ENCODE measurements at places on chromosomes 4 and X. TPM values are rescaled to one million over a fixed set of nuclear protein-coding genes. Genes with fewer than 3 reads are reported as not detected.

Gene F11
- 1.1 TPM for polyA plus RNA-seq

Gene OTC
- polyA plus RNA-seq, result 74.5 TPM

Gene STPG2
- polyA plus RNA-seq, result 0.36 TPM

Gene MAGEB10
- polyA plus RNA-seq, result not detected

DNA sequence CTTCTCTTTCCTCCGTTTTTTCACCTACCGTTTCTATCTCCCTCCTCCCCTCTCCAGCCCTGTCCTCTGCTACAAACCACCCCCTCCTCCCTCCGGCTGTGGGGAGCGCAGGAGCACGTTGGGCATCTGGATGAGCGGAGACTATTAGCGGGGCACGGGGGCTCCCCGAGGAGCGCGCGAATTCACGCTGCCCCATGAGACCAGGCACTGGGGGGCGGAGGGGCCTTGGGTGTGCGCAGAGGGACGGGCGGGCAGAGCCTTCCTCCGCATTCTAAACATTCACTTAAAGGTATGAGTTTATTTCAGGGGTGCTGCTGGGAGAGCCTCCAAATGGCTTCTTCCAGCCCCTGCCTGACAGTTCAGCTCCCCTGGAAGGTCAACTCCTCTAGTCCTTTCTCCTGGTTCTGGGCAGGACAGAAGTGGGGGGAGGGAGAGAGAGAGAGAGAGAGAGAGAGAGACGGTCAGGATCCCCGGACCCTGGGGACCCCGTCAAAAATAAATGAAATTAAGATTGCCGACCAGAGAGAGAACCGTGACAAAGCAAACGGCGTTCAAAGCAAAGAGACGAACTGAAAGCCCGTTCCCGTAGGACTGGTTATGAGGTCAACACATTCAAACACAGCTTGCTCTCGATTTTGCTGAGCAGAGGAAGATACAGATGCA, 5.0 kb downstream of the SHOX start:
- no peak overlapping the region for H3K4me3 ChIP-seq
- no peaks in the 10 kb centered on the region for H3K4me1 ChIP-seq
- DNase-seq, result no peak
- peaks cover 91% of the 10 kb centered on the region for H3K27me3 ChIP-seq

GRCh38 chr4:122017296-122017695, 65.4 kb upstream of the TRPC3 start:
- no peak for DNase-seq
- H3K4me1 ChIP-seq, result no peaks in the 10 kb centered on the region
- no peak overlapping the region for H3K4me3 ChIP-seq
- no peaks in the 10 kb centered on the region for H3K36me3 ChIP-seq

- H3K27me3 ChIP-seq, result peaks cover 18% of the 10 kb centered on the region
- no peaks in the 10 kb centered on the region for H3K36me3 ChIP-seq
- H3K4me3 ChIP-seq, result peak overlapping the region; percentile 92
- H3K27ac ChIP-seq, result peak overlapping the region; percentile 87
- peaks cover 25% of the 10 kb centered on the region for H3K4me1 ChIP-seq
Measured at GRCh38 chr4:114599231-114599902, 760 bp downstream of the UGT8 start.

- H3K4me3 ChIP-seq, result no peak overlapping the region
- no peaks in the 10 kb centered on the region for H3K27me3 ChIP-seq
- no peak for DNase-seq
Measured at GRCh38 chrX:150730719-150731118, 37.5 kb downstream of the MTMR1 start.

- H3K36me3 ChIP-seq, result no peaks in the 10 kb centered on the region
- peaks cover 3% of the 10 kb centered on the region for H3K4me1 ChIP-seq
- no peaks in the 10 kb centered on the region for H3K27me3 ChIP-seq
- peak; percentile 55 for DNase-seq
- no peak overlapping the region for H3K27ac ChIP-seq
- H3K4me3 ChIP-seq, result no peak overlapping the region
Measured at GRCh38 chrX:31435592-31435991, 363.8 kb upstream of the FTHL17 start.

GRCh38 chrX:17535229-17535628, 160.2 kb downstream of the NHS start:
- no peaks in the 10 kb centered on the region for H3K36me3 ChIP-seq
- H3K4me1 ChIP-seq, result peaks cover 18% of the 10 kb centered on the region
- no peak overlapping the region for H3K4me3 ChIP-seq
- no peaks in the 10 kb centered on the region for H3K27me3 ChIP-seq

DNA sequence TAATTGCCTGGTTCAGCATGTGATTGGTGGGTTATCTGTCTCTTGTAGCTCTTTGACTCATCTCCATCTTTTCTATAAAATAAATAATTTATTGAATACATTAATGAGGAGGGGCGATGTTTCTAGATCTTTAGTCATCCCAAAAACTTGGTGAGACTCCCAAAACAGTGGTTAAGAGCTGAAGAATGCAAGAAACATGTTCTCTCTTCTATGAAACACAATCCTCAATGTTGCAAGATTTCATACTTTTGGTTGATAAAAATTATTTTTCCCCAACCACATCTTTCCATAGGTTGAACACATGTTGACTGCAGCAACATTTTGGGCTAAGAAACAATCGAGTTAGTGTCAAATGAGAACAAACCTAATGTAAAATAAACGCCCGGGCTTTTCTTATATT, 1.2 kb upstream of the TMEM47 start:
- no peaks in the 10 kb centered on the region for H3K36me3 ChIP-seq
- H3K4me1 ChIP-seq, result no peaks in the 10 kb centered on the region
- peaks cover 28% of the 10 kb centered on the region for H3K27me3 ChIP-seq
- H3K4me3 ChIP-seq, result no peak overlapping the region
- DNase-seq, result no peak

DNA sequence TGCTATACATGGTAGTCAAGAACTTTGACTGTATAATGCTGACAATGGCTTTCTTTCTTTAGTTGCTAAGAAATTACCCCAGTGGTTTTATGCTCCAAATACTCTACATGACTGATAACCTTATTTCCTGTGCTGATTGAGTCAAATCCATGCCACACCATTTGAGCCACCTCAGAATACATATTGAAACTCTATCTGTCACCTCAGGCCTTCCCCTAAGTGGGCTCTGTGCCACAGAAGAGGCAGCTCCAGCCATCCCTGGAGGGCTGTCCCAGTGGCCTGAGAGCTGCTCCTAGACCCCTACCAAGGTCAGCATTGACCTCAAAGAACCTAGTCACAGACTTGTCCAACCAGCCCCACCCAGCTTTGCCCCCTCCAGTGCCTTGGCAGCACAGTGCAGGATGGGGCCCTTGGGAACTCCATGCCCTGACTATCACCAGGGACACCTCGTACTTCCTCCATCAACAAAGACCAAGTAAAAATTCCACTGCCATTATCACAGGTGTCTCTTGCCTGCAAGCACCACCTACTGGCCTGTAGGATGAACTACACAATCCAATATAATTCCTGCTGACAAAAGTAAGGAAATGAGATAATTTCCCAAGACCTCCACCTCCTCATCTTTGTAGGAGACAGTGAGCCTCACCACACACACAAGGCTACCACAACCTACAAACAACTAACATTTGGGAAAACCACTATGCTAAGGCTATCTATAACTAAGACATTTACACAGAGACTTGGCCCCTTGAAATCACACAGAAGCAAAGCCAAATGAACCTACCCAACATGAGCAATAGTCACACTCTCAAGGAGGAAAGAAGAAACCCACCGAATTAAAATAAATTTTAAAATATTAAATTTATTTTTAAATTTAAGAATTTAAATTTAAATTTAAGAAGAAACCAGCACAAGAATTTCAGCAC, 239.9 kb downstream of the NKX6-1 start:
- no peaks in the 10 kb centered on the region for H3K36me3 ChIP-seq

DNA sequence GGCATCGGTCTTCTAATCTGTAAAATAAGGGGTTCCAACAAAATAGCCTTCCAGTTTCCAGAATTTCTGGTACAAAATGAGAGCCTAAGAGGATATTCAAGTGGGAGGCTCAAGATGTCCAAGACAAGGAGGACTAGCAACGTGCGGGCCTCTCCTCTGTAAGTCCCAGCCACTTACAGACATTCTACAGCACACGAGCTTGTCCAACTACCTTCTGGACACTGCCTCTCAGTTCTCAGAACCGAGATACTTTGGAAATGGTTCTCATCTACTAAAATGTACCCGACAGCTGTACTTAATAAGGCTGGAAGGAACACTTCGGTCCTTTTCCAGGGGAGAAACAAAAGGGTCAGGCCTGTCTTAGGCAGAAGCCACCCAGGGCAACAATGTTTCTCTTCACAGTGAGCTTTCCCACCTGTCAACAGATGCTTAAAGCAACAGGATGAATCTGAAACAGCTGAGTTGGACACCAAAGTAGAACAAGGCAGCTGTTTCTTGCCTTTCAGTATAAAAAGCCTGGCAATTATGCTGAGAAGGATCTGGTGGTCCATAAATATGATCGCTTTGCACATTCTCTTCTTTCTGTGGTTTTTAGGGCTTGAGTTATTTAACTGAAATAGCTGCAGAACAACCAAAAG, 127.0 kb downstream of the HS6ST2 start:
- no peak overlapping the region for H3K27ac ChIP-seq

DNA sequence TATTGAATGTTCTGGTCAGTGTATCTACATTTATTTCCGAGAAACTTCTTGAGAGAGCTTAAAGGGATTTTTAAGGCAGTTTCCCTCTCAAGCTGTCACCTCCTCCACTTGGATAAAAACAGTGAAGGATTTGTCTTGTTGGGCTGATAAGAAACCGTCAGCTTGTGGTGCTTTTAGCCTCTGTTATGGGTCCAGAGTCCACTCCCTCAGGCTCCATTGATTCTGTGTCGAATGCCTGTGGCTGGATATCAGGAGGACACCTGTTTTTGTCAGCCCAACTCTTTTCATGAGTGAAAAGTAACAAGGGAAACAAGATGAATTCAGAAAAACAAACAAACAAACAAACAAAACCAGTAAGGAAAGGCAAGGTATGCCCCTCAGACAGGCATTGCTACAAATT, 12.4 kb downstream of the CLCN4 start:
- H3K27ac ChIP-seq, result no peak overlapping the region
- no peak overlapping the region for H3K4me3 ChIP-seq
- no peaks in the 10 kb centered on the region for H3K27me3 ChIP-seq
- H3K4me1 ChIP-seq, result no peaks in the 10 kb centered on the region

DNA sequence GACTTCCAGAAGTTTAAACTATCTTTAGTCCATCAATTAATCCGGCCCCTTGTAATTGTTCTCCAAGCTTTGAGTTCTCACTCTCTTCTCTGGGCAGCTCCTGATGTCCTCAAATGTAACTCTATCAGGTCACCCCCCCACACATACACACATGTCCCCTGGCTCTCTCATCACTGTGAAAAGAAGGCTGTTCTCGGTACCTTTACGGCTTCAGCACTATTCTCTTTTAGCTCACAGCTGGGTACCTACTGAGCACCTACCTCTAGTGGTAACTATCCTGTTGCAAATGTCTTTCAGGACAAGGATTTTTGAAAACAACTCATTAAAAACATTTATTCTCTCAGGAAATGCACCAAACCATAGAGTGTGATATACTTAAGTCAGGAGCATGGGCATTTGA, 115.4 kb downstream of the IQCM start:
- H3K27ac ChIP-seq, result no peak overlapping the region
- no peaks in the 10 kb centered on the region for H3K27me3 ChIP-seq
- no peaks in the 10 kb centered on the region for H3K4me1 ChIP-seq
- no peaks in the 10 kb centered on the region for H3K36me3 ChIP-seq
- H3K4me3 ChIP-seq, result no peak overlapping the region

DNA sequence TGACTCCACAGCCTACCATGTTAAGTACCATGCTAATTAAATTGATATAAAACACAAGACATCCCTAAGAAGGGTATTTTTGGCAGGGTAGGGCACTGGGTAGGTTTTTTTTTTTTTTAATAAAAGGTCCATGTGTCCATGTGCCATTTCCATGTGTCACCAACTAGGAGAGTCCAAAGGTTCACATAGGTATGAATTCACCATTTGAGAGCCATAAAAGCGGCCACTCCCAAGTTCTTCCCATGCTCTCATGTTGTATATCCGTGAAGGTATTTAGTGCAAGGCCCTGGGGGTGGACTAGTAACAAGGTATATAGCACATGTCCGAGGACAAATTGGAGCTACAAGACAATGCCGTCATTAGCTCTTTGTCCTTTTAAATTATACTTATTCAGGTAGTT, 107.3 kb downstream of the PDE5A start:
- peak; percentile 92 for DNase-seq
- H3K27me3 ChIP-seq, result no peaks in the 10 kb centered on the region
- peaks cover 8% of the 10 kb centered on the region for H3K4me1 ChIP-seq
- H3K27ac ChIP-seq, result peak overlapping the region; percentile 63
- no peak overlapping the region for H3K4me3 ChIP-seq

DNA sequence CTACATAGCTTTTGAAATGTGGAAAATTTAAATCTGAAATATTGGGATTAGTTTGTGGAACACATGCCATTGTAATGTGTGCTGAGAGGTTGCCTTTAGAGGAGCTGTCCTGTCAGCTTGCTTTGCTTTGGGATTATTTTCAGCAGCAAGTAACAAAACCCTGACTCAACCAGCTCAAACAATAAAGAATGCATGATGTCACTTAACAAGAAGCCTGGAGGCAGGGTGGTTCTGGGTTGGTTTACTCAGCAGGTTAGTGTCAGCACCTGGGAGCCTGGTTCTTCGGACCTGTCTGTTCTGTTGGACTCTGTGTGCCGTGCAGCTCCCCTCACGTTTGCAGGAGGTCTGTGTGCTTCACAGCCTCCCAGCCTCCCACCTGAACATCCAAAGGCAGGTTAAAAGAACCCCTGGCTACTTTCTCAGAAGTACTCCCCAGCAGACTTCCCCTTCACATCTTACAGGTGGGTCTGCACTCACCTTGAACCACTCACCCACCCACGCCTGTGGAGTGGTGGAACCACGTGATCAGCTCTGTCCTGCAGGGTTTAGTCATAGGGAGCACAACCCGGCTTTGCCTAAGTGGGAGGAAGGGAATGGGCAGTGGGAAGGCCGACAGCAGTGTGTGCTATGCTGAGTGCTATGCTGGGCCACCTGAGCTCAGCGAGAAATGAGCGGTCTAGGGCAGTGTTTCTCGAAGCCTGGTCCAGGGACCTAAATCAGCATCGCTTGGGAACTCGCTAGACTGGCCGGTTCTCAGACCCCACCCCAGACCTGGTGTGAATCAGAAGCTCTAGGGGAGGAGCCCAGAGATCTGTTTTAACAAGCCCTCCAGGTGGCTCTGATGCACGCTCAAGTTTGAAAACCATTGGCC, 20.4 kb downstream of the TMEM131L start:
- no peak overlapping the region for H3K27ac ChIP-seq
- no peaks in the 10 kb centered on the region for H3K4me1 ChIP-seq
- H3K27me3 ChIP-seq, result no peaks in the 10 kb centered on the region
- H3K4me3 ChIP-seq, result no peak overlapping the region

DNA sequence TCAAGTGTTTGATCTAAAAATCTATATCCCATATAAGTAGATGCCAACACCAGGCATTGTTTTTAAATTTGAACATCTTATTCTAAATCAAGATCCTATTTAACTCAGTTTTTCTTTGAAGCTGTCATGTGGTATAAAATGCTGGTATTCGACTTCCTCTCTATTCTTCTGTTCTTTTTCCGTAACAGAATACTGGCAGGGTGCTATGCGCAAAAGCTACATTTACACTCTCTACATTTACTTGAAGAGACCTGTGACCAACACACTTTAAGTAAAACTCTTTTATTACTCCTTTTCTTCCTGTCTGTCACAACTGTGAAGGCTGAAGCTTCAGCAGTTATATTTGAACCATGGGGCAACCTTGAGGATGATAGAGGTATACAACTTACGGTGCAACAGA, 612.8 kb downstream of the C4orf33 start:
- DNase-seq, result no peak
- no peaks in the 10 kb centered on the region for H3K4me1 ChIP-seq
- H3K36me3 ChIP-seq, result no peaks in the 10 kb centered on the region
- H3K27me3 ChIP-seq, result no peaks in the 10 kb centered on the region

GRCh38 chrX:50615570-50616158, 145.0 kb upstream of the DGKK start:
- H3K4me3 ChIP-seq, result no peak overlapping the region
- H3K4me1 ChIP-seq, result no peaks in the 10 kb centered on the region
- no peak overlapping the region for H3K27ac ChIP-seq
- H3K27me3 ChIP-seq, result no peaks in the 10 kb centered on the region
- H3K36me3 ChIP-seq, result no peaks in the 10 kb centered on the region
